ENCODE measurements at places on chromosomes 13 and 19.

GRCh38 chr19:17869114-17869608 lies 2.6 kb upstream of the SLC5A5 start:
- DNase-seq, result no peak

DNA sequence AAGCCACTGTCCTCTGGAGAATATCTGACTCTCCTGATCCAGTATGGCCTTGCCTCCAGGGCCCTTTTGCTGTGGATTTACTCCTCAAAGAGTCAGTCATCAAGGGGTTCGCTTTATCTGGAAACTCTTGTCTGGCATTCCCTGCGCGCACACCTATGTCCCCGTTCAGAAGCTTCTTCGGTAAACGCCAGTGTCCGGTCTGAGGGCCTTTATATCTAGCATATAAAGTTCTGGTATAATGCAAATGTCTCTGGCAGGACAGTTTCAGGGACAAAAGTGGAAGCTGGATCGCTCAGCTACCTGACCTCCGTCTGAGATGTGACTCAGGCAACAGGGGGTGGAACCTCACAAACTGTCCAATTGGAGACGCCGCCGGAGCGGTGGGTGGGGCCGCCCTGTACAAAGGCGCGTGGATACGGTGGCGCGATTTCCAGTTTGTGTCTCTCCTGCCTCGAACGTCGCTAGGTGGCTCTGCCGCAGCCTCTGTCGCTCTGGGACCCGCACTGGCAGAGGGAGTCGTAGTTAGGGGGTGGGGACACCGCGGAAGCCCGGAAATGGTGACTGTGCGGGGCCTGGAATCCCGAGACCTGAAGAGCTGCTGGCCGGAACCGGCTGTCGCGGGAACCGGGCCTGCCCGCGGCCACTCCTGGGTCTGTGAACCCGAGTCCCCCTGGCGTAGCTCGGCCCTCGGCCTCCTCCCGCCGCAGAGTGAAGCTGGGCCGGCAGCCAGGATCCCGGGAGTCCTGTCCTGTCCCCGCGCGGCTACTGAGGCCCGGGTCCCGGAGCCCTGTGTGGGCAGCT lies 10.6 kb upstream of the ZNF709 start:
- DNase-seq, result peak; percentile 83

DNA sequence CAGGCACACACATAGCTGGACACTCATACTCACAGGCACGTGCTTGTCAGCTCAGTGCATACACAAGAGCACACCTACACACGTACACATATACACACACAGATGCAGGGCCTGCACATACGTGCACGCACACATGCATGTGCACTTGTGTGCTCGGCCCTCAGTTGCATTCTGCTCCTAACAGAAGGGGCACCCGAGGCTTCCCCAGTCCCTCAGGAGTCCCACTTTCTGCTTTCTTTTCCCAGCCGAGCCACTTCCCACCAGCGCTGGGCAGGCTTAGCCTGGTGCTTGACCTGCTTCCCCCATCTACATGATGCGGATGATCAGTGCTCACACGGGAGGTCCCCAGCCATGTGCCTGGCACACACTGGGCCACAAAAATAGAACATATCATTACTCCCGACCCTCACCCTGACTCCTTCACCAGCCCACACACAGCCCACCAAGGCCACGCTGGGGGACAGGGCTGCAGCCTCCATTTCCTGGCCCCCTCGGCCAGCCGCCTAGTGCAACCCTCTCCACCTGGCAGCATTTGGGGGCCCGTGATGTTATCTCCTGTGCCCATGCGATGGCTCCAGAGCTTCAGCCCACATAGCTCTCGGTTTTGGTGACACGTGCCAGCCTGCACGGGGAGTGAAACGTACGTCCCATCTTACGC lies 125.2 kb upstream of the SPACA7 start:
- DNase-seq, result no peak

GRCh38 chr19:56133858-56134653 lies 7.0 kb upstream of the ZNF444 start:
- DNase-seq, result no peak

- no peak for DNase-seq
These were observed 2.6 kb upstream of the TIMM13 start for GRCh38 chr19:2429917-2430535.

GRCh38 chr13:114070098-114070799 lies 62.2 kb downstream of the RASA3 start:
- DNase-seq, result no peak

DNA sequence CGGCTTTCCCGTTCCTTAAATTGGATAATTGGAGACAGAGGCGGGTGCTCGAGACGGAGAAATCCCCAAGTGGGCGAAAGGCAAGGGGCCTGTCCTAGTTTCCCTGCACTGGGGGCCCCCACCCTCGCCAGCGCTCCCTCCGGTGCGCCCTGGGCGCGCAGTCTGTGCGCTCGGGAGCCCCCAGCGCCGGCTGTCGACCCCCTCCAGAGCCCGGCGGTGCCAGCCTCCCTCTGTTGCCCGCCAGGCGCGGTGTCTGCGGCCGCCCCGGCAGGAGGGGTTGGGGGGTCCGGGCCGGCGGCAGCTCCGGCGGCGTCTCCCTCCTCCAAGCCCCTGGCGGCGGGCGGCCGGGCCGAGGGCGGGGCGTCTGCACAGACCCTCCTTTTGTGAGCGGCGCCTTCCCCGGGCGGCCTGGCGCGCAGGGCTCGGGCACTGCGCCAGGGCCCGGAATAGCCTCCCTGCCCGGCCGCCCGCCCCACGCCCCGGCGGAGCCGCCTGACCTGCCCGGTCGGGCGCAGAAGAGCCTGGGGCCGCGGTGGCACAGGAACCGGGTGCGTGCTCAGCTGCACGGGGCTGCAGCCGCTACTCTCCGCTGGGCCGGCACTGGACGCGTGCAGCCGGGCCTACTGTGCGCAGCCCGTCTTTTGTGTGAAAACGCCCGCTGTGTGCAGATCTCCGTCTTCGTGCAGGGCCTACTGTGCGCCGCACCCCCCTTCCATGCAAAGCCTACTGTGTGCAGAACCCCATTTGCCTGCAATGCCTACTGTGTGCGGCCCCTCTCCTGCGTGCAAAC lies 13.2 kb downstream of the GADD45B start:
- DNase-seq, result peak; percentile 70

GRCh38 chr13:73757481-73758233 lies 376.5 kb downstream of the KLF12 start:
- DNase-seq, result no peak

GRCh38 chr13:22461854-22462490 lies 718.8 kb upstream of the SGCG start:
- DNase-seq, result no peak

DNA sequence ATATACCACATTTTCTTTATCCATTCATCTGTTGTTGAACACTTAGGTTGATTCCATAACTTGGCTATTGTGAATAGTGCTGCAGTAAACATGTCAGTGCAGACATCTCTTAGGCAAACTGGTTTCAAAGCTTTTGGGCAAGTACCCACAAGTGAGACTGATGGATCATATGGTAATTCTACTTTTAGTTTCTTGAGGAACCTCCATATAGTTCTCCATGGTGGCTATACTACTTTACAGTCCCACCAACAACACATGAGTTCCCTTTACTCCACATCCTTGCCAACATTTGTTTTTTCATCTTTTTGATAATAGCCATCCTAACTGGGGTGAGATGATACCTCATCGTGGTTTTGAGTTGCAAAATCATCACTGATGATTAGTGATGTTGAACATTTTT lies 8.5 kb downstream of the CYSLTR2 start:
- DNase-seq, result no peak

GRCh38 chr19:10761443-10762250 lies 43.8 kb downstream of the DNM2 start:
- DNase-seq, result no peak

GRCh38 chr13:35512271-35512920 lies 35.9 kb upstream of the MAB21L1 start:
- DNase-seq, result no peak

DNA sequence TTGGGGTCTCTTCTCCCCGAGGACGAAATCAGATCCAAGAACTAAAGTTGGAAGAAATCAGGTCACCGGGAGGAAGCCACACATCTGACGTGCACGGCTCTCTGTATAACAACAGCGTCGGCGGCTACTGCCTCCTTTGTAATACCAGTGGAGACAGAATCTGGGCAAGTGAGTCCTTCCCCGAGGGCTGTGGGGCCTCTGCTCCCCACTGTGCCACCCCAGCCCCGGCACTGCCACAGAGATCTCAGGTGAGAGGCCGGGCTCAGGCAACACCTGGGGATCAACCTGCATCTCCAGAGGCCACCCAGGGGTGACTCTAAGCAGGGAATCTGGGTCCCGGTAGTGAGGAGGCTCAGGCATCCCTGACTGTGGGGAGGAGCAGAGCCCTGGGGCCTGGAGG lies 33.7 kb upstream of the C13orf46 start:
- DNase-seq, result no peak

- no peak for DNase-seq
These were observed 105.9 kb downstream of the SIPA1L3 start for GRCh38 chr19:38012944-38013343.

DNA sequence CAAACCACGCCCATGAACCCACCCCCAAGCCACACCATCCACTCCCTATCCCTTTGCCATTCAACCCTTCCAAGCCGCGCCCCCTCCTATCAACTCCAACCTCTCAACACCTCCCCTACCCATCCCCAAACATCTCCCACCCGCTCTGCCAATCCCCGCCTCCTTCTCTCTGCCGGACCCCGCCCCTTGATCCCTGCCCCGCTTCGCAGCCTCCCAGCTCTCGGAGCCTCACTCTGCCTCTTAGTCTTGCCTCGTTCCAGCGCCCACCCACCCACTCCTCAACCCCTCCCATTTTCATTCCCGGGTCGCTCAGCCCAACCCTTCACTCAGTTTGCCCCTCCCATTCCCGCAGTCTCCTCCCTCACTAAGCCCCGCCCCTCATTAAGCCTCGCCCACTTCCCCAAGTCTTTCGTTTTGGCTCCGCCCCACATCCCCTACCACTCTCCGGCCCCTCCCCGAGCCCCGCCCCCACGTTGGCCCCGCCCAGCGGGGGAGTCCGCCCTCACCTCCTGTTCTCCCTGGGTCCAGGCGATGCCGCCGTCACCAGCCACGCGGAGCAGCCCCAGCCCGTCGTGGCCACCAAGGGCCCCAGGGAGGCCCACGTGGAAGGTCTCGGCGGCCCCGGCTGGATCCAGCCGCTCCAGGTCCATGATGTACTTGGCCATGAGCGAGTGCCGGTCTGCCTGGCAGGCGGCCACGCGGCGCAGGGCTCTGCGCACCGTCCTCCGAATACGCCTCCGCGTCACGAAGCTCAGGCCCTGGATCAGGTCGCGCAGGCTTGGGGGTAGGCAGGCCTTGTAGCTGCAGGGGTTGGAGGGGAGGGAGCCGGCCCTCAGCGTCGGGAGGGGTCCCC lies 5.7 kb downstream of the JAK3 start:
- peak; percentile 99 for DNase-seq

DNA sequence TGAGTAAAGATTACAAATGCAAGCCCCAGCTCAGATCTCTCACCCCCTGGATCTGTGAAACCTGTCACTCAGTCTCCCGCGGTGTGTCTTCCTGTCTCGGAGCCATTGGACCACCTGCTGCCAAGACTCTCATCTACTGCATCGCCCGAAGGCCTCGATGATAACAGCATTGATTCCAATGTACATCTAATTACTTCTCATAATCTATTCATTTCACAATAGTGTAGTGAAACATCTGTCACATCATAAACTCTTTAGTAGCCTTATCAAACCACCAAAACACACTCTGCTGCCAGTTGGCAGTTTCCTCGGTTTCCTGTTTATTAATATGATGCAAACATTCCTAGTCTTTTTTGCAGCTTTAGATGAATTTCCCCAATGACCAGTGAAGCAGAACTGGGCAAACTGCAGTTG lies 220.3 kb downstream of the POU4F1 start:
- DNase-seq, result no peak

DNA sequence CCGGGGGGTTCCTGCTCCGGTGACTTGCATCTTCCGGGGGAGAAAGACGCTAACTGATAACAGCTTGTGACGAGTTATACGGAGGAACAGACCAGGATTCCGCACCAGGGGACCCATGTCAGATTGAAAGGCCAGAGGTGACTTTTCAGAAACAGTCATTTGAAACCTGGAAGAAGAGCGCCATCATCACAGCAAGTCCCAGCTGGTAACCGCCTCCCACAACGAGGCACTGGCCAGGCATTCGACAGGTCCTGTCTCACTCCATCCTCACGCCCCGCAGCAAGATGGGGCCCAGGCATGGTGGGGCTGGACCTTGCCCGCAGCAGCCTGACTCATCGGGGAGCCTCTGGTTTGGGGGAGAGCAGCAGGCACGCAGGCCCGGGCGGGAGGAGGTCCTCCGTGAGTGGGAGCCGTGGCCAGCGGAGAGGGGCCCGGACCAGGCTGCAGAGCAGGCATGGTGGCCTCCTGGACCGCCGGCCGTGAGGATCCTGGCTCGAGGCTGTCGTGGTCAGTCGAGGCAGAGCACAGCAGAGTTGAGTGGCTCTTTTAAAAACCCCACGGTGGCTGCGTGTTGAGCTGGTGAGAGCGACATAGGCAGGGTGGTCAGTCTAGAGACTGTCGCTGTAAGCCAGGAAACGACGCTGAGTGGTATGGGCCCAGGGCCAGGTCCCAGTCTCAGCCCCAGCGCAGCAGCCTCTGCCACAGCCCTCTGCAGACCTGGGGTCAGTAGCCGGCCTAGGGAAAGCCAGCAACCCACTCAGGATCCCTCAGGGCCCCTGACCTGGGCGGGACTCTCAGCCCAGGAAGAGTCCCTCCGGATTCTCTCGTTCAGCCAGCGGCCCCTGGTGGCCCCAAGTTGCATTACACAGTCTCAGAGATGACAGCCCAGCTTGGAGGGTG lies 94.9 kb upstream of the MCF2L start:
- DNase-seq, result peak; percentile 90

- peak; percentile 93 for DNase-seq
These were observed at the start of gene ZNF730 for GRCh38 chr19:23116802-23117571. TSS of gene ZNF730 (plus strand) at chr19:23117025. CDS start at chr19:23117174, 149 bp downstream.

DNA sequence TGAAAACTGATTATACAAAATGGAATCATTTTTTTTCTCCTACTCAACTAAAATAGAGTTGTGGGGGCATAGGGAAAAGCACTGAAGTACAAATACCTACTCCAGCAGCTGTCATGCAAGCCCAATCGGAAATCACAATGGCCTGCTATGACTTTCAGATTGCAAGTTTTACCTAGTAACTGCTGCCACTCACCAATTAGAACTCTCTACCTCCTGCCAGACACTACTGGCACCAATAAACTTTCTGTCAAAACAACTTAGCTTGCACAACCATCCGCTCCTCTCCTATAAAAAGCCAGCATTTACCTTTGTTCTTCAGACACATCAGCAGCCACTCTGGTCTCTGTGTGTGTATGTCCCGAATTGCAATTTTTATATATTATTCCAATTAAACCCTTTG lies 9.3 kb upstream of the TRPC4 start:
- no peak for DNase-seq

DNA sequence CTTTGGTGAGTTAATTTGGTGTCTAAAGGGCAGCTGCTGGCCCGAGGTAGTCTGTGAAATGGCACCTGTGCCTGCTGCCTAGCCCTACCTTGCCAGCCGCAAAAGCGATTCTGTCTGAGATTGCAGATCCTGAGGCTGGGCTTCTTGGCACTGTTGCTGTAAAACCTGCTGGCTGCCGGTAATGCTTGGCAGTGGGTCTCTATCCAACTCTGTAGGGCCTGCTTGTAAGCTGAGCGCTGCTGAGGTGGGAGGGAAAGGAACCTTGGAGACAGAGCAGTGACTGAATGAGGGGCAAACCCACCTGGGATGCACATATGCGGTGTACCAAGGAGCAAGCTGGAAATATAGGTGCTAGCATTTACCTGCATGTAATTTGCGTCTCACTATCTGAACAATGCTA lies 11.7 kb downstream of the LCP1 start:
- DNase-seq, result no peak
